ENCODE measurements at places on chromosomes 7 and 10. TPM values are rescaled to one million over a fixed set of nuclear protein-coding genes. Genes with fewer than 3 reads are reported as not detected.

The INA gene
- total RNA-seq = 14.1 TPM

The HMX3 gene
- 0.26 TPM for total RNA-seq

DNA sequence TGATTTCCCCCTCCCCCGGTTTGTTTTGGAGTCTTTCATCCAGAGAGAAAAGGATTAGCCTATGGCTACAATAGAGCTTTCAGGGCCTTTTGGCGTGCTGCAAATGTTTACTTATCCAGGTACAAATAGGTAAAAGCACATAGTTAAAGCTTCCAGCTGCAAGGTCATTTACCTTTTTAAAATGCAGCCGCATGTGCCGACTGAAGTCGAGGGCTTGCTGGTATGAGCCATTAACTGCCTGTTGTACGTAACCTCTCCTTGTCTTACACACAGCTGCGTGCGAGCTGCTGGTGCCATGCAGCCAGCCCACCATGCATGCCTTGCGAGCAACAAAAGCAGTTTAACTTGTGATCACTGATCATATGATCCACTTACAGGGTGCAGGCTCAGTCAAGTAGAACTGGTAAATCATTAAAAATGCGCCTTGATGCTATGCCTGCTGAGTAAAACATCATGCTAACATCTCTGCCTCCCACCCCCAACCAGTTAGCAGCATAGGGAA, 866.4 kb downstream of the LRMDA start:
- H3K27ac ChIP-seq = no peak overlapping the region
- no peaks in the 10 kb centered on the region for H3K36me3 ChIP-seq
- no peaks in the 10 kb centered on the region for H3K4me1 ChIP-seq

DNA sequence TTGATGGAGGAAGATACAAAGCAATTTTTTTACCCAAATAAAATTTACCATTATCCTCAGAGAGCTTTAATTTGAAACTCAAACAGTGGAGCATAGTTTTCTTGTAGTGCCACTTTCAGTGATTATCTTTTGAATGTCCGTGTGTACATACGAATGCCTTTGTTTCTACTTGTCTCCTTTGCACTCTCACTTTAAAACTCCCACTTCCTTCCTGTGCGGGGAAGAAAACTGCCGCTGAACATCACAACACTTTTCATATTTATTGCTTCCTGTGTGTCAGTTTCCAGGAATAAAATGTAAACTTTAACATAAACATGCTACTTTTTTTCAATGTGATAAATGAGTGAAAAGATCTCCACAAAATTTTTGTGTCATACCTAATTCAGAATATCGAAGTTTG, 102.4 kb downstream of the SEMA3A start:
- H3K36me3 ChIP-seq = no peaks in the 10 kb centered on the region
- no peaks in the 10 kb centered on the region for H3K27me3 ChIP-seq

DNA sequence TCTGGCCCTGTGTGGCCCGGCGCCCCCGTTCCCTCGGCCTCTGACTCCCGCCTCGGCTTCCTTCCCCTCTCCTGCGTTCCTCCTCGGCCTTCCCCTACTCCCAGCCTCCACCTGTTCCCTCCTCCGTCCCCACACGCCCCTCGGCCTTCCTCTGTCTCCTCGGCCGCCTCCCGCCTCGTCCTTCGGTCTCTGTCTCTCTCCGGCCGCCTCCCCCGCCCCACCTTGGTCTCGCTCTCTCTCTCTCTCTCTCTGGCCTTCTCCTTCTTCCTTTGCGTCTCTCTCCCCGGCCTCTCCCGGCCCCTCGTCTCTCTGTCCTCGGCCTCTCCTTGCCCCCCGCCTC, 588 bp downstream of the GET4 start:
- H3K27ac ChIP-seq = peak overlapping the region; percentile 85
- H3K4me1 ChIP-seq = peaks cover 18% of the 10 kb centered on the region
- H3K4me3 ChIP-seq = peak overlapping the region; percentile 98
- peaks cover 23% of the 10 kb centered on the region for H3K36me3 ChIP-seq
- no peaks in the 10 kb centered on the region for H3K27me3 ChIP-seq

The UCN3 gene
- total RNA-seq = not detected

GRCh38 chr10:113922787-113923570, 68.5 kb downstream of the NHLRC2 start:
- peaks cover 20% of the 10 kb centered on the region for H3K4me1 ChIP-seq
- no peaks in the 10 kb centered on the region for H3K36me3 ChIP-seq
- H3K4me3 ChIP-seq = no peak overlapping the region
- no peak overlapping the region for H3K27ac ChIP-seq
- H3K27me3 ChIP-seq = no peaks in the 10 kb centered on the region

DNA sequence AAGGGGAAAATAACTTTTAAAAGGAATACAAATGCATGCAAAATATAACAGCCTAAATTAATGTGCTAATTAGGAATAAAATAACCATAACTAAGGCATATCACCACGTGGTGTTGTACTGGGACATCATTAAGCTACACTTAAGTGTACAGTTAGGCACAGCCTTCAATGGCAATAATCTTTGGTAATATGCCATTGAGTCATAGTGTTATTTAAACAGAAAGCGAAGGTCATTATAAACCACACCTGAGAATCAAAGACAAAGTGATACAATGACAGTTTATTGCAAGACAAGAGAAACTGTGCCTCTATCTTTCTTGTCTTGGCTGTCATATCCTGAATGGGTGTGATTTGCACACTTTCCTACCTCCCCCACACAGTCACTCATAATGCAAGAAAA, 30.5 kb upstream of the AUTS2 start:
- H3K36me3 ChIP-seq = no peaks in the 10 kb centered on the region
- no peak overlapping the region for H3K4me3 ChIP-seq
- H3K27me3 ChIP-seq = no peaks in the 10 kb centered on the region
- DNase-seq = no peak
- H3K27ac ChIP-seq = no peak overlapping the region
- peaks cover 8% of the 10 kb centered on the region for H3K4me1 ChIP-seq

DNA sequence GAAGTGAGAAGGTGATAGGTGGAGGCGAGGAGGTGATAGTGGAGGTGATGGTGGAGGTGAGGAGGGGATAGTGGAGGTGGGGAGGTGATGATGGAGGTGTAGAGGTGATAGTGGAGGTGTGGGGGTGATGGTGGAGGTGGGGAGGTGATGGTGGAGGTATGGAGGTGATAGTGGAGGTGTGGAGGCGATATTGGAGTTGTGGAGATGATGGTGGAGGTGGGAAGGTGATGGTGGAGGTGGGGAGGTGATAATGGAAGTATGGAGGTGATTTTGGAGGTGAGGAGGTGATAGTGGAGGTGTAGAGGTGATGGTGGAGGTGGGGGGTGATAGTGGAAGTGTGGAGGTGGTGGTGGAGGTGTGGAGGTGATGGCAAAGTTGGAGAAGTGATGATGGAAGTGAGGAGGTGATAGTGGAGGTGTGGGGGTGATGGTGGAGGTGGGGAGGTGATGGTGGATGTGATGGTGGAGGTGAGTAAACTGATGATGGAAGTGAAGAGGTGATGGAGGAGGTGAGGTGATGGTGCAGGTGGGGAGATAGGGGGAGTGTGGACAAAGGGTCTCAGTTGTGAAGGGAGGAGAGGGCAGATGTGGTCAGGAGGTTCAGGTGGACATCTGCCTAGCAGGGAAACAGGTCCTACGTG, 36.6 kb downstream of the ADCY1 start:
- H3K27me3 ChIP-seq = no peaks in the 10 kb centered on the region
- DNase-seq = no peak
- H3K4me3 ChIP-seq = no peak overlapping the region
- H3K27ac ChIP-seq = no peak overlapping the region
- no peaks in the 10 kb centered on the region for H3K4me1 ChIP-seq

Data from A673 (cell line).